Hepatocyte (in vitro differentiated cells): ENCODE measurements at places on chromosomes 5 and 9. TPM values are rescaled to one million over a fixed set of nuclear protein-coding genes. Genes with fewer than 3 reads are reported as not detected.

The PCDHGA10 gene
- 3.0 and 3.9 TPM in 2 replicates for polyA plus RNA-seq

The MEIKIN gene
- polyA plus RNA-seq = not detected in 2 replicates

The GABRB2 gene
- 0.16 TPM in 1 of 2 replicates, not detected in the other for polyA plus RNA-seq

DNA sequence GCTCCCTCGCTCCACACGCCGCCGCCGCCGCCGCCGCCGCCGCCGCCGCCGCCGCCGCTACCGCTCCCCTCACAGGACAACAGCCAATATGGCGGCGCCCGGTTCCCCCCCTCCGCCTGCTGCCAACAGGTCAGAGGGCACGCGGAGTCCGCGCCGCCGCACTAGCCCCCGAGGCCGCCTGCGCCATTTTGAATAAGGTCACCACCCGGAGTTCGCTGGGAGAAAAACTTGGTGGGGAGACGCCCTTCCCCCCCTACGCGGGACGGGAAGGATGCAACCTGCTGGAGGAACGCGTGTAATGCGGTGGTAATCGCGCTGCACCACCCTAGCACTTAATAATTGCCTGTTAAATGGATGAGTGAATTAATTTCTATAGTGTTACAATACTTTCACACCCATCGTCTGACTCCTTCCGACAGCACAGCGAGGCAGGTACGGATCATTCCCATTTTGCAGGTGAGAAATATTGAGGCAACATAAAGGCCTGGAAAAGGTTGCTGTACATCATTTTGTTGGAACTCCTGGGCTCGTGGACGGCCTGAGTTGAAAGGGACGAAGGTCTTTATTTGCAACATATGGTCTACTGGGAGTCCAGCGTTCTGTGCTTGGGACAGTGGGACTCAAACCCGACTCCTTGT is at the start of gene FAM193B:
FAM193B (minus strand) TSS at position 90 of the 638 bp plus-strand sequence. CDS start 105 bp downstream, outside the sequence.
- DNase-seq = peak; percentile 96

DNA sequence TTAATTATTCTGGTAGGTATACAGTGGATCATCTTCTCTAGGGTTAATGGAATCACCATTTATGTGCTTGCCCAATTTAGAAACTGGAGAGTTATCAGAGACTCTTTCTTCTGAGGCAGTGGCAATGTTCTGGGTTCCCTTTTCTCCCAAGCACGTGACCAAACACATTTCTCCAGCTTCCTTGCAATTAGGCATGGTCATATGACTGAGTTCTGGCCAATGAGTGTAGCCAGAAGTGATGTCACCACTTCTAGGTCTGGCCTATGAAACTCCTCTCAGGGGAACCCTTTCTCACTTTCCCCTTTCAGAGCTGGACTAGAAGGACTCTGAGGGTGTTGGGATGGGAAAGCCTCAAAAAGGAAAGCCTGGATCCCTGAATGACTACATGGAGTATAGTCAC is 172.0 kb downstream of the NSG2 start:
- DNase-seq = no peak

The MRPL41 gene
- polyA plus RNA-seq = 86.0 and 94.5 TPM in 2 replicates

- no peak for DNase-seq
Measured at GRCh38 chr9:116482740-116483139, 204.4 kb upstream of the TRIM32 start.

DNA sequence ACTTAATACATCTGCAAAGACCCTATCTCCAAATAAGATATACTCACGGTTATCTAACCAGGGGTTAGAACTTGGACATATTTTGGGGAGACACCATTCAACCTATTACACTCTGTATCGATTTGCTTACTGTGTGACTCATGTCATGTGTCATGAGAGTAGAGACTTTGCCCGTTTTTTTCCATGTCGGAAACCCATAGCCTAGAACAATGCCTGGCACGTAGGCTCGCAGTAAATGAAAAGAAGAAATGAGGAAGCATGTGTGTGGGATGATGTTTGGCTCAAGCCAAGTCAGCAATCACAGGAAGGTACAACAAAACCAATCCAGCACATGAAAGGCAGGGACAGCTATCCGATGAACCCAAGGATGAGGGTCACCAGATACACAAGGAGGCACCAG is 94.6 kb upstream of the DNAH5 start:
- no peak for DNase-seq

DNA sequence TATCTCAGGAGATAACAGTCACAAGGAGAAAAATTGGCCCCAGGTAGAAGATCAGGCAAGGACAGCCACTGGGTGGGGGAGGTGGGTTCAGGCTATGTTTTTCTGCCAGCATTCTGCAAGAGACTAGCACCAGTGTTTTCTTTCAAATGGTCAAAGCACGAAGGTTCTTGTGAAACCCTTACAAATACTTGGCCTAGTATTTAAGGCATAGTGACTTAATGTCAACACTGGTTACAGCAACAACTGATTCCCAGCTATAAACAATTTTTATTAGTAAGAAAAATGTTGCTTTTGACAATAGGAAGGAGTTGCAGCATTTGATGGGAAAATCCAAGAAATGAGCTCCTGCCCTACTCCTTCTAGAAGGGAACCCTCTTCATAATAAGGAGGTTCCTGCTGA is 349.6 kb downstream of the SLIT3 start:
- no peak for DNase-seq

GRCh38 chr5:42767491-42768105 is 11.0 kb downstream of the CCDC152 start:
- DNase-seq = peak; percentile 49

The NDFIP1 gene
- 61.3 and 63.8 TPM in 2 replicates for polyA plus RNA-seq

DNA sequence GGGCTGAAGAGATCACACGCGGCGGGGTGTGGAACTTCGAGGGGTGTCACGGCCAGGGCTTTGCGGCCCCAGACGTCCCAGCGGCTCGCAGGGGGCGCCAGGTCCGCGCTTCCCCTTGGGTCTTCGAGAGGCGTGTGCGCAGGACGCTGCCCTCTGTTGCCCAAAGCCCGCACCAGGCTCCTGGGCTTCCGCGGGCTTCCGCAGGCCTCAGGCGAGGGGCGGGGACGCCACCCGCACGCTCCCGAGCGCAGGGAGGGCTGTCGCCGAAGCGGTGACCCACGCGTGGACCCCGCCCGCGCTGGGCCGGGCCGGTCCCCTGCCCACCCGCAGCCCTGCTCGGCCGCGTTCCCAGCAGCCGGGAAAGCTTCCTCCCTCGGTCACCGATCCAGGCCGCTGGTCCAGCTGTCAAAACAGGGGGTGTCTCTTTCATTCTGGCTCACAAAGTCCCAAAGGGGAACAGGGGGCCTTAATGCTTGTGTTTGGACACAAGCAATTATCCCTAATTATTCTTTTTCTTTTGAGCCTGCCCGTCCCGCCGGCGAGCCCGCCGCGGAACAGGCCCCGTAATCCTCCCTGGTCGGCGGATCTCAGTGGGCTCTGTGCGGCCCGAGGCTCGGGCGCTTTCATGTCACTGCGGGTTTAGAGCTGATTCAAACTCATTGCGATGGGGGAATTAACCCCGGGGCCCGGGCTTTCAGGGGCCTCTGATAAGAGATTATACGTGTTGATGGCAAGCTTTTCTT is 60.6 kb downstream of the TMEM174 start:
- peak; percentile 30 for DNase-seq

- DNase-seq = peak; percentile 77
Measured at GRCh38 chr9:113966394-113966793, 90.3 kb downstream of the ZNF618 start.

DNA sequence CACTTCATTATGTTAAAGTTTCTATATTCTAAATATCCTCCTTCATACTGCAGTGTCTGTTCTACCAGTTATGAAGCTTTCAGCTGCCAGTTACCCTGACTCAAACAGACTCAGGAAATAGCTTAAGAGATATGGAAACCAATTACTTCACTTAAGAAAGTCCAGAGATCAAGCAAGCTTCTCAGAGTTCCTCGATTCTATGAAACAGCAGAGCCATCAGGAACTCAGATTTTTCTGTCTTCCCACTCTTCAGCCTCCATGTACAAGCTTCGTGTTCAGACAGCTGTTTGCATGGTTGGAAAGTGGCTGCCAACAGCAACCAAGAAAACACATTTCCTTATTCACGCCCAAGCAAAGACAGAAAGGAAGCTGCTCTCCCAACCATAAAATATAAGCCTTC is 216.1 kb downstream of the ACTL7B start:
- no peak for DNase-seq

GRCh38 chr9:124300312-124300711 is 42.6 kb downstream of the NEK6 start:
- no peak for DNase-seq

- DNase-seq = peak; percentile 50
Measured at GRCh38 chr5:133421394-133421793, 190.9 kb downstream of the FSTL4 start.

GRCh38 chr5:67416133-67416937 is 219.7 kb upstream of the CD180 start:
- DNase-seq = no peak

DNA sequence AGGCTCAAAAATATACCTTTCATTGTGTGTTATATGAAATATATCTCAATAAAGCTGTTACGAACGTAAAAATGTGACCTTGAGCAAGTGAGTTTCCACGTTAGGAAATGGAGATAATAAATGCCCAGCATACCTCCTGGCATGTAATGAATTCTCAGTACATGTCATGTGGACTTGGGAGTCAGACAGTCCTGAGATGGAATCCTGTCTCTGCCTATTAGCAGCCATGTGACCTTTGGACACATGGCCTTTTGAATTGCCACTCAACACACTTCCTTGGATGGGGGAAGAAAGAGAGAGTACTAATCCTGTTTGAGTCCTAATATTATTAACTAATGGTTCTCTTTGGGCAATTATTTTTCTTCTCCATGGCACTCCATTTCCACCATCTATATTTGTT is 25.7 kb downstream of the TRIM32 start:
- peak; percentile 19 for DNase-seq

DNA sequence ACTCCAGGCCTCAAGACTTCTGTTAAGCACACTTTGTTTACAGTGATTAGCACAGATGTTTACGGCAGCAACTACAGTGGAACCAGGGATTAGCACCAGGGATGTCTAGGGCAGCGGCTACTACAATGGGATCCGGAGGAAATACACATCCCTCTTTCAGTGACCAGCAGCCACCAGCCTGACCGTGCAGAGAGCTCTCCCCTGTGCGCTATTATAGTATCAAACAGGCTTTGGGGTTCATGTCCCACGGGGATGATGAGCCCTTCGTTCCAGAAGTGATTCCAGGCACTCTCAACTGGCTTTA is 21.5 kb downstream of the GFPT2 start:
- no peak for DNase-seq

GRCh38 chr9:96126321-96126881 is 175.6 kb downstream of the HSD17B3 start:
- peak; percentile 67 for DNase-seq

DNA sequence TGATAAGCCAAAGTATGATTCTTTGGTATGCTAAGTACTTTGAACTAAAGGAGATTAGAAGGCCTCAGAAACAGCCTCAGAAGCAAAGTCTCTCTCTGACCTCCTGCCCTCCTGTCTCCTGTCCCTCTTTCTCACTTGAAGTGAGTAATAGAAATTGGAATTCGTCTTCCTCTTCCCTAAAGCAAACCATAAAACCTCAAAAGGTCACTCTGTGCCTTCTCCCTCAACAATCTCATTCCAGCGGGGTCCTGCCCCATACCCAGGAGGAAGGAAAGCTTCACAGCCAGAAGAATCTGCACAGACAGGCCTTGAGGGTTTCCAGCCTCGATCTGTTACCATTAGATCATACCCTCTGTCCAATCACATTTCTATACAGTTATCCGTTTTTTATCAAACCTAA is 87.8 kb downstream of the HAPLN1 start:
- DNase-seq = no peak

The CDC23 gene
- 31.0 and 35.0 TPM in 2 replicates for polyA plus RNA-seq

DNA sequence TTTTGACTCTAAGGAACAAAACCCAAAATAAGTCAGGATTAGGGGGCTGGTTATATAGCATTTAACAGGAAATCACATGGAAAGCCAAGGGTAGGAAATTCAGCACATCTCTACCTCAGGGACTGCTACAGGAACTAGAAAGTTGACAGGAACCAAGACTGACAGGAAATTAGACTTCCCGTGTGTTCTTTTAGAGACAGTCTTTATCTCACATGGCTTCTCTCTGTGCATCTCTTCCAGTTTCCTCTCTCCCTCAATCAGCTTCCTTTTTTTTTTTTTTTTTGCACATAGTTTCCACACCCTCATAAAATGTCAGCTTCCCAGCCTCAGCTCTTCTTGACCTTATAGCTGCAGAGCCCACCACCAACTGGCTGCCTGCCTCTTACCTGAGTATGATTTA is 4.8 kb downstream of the RECK start:
- no peak for DNase-seq

DNA sequence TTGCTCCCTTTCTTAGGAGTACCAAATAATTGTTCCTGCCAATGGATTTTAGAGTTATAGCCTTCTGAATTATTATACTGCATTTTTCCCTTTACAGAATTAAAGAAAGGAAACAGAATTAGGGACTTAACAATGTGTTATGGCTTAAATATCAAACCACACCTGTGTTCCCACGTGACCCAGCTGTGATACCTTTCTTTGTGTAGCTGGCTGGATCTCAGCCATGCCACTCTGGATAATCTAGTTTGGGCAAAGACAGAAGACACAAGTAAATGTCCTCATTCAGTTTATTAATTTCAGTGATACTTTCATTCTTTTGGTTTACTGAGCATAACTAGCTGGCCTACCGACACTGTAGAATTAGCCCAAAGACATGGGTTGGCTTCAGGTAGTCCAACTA is 417.2 kb upstream of the ADAMTS16 start:
- no peak for DNase-seq

DNA sequence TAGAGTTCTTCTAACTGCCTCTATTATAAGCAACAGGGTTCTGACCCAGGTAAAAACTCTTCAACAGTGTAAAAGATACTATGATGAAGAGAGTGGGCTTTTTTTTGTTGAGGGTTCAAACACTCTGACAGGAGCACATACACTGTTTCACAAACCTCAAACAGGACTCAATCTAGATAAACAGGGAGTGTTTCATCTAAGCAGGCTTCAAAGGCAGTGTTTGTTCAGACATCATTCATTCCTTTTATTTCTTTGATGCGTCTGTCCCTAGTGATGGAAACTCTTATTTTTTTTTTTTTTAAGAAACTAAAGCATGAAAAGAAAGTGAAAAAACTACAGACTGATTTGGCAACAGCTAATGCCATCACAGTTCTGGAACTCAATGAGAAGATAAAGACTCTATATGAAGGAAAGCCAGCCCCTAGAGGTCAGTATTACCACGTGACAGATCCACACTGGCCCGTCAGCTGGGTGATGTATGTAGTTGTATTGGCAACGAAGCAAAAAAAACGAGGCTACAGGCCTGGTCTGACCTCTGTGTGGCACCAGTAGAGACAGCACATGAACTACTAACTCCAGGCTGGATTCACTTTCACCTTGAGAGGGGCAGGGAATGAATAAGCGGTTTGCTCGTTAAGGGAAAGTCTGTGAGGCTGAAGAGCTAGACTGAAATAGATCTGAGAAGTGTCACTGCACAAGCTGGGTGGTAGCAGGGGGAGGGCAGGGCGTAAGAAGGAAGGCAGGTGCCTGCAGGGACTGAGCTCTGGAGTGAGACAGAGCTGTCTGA is 172.2 kb downstream of the CCDC192 start:
- peak; percentile 82 for DNase-seq

The PCDHGA5 gene
- not detected in 2 replicates for polyA plus RNA-seq

GRCh38 chr5:40386289-40386688 is 293.4 kb upstream of the PTGER4 start:
- no peak for DNase-seq

DNA sequence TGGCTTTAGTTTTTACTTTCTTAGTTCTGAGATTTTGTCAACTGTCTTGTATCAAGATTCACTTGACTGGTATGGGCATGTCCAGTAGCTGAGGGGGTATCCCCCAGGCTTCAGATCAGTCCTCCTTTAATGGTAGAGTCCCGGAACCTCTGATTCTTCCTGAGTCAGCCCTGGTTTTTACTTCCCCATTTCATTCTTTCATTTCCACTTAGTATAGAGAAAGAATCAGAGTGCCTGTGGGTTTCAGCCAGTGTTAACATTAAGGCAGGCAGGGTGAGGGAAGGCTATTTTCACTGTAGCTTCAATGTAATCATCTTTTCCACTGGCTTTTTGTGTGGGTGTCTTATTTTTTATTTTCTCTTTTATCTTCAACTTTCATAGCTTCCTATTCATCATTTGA is 8.3 kb upstream of the COMMD10 start:
- no peak for DNase-seq
